Spleen (tissue), 13 donors: ENCODE measurements at places on chromosomes 4 and X.

GRCh38 chr4:1910643-1911042 lies 39.5 kb downstream of the NSD2 start:
- no peak for DNase-seq

DNA sequence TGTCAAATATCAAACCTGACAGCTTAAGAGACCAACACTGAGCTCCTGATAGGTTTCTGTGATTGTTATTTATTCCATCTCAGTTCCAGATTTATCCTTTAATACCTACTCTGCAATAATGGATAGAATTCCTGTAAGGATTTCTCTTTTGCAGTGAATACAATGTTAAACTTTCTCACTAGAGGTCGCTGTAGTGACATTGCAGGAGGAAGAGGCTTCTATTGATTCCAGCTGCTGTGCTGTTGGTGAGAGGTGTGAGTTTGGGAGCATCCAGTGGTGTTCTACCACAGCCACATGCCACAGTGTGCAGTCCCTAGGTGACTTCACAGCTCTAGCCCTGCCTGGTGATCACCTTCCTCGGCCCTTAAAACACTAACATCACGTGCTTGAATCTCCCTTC lies 34.6 kb upstream of the DCAF8L2 start:
- no peak for DNase-seq

DNA sequence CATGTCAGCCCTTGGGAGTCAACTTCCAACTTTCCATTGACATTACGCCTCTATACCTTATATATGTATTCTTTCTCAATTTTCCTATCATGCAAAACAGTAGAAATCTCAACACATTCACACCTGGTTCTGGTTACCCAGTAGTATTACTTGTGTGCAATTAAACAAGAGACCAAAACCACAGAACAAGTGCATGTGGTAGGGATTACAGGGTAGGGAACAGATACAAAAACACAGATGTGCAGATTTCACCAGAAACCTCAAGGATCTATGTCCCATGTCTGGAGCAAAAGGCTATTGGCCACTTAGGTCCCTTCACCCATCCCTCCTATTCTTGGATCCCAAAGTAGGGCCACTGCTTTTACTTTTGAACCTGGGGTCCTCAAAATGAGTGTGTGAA lies 143.6 kb upstream of the ZCCHC13 start:
- no peak for DNase-seq

DNA sequence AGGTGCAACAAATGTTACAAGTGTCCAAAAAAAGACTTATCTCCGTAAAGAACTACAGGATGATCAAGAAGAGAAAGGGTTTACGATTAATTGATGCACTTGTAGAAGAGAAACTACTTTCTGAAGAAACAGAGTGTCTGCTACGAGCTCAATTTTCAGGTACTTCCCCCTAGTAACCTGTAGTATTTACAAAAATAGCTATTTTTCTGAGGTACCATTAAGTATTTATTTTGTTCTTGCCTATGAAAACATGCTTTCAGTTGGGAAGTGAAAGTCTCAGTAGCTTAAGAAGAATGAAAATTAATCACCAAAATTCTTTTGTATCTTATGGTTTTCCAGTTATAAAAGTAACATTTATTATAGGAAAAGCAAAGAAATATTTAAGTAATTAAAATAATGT lies 5.9 kb downstream of the THAP9 start:
- no peak for DNase-seq

- no peak for DNase-seq
These were observed 55.2 kb upstream of the GIMD1 start for GRCh38 chr4:106423791-106424190.

- DNase-seq = no peak
These were observed 17.6 kb downstream of the HS6ST2 start for GRCh38 chrX:132940727-132941327.

DNA sequence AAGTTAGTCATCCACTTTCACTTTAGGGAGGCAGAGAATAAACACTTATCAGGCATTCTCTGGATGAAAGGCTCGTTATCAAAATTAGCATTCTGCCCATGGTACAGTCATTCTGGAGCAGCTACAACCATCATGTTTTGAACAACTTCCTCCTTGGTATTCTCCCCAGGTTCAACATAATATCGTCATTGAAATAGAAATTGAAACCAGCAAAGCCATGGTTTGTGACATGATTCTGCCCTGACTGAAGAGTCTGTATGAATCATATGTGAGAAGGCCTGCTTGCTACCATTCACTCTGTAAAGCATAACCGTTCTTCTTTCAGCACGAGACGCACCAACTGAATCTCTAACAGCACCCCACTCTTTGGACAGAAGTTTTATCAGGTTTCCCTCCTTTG lies 127.5 kb upstream of the RADX start:
- DNase-seq = no peak

DNA sequence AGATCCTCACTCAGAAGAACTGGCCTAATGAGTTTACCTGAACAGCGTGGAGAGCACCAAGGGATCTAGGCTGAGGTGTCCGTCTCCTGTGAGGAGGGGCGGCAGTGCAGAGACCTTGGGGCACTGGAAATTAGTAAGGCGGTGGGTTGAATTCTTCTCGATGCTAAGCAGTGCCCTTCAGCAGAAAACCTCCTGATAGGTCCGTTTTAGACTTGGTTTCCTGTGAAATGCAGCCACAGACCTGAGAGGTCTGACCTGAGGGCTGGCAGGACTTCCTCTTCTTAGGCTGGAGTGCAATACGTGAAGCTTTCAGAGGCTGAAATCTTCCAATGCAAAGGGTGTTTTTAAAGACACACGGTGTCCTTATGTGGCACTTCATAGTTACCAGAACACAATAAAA lies at the start of gene CLNK:
CLNK (minus strand) TSS at position 138 of the 400 bp plus-strand sequence. CDS start 16,899 bp downstream, outside the sequence.
- DNase-seq = no peak

DNA sequence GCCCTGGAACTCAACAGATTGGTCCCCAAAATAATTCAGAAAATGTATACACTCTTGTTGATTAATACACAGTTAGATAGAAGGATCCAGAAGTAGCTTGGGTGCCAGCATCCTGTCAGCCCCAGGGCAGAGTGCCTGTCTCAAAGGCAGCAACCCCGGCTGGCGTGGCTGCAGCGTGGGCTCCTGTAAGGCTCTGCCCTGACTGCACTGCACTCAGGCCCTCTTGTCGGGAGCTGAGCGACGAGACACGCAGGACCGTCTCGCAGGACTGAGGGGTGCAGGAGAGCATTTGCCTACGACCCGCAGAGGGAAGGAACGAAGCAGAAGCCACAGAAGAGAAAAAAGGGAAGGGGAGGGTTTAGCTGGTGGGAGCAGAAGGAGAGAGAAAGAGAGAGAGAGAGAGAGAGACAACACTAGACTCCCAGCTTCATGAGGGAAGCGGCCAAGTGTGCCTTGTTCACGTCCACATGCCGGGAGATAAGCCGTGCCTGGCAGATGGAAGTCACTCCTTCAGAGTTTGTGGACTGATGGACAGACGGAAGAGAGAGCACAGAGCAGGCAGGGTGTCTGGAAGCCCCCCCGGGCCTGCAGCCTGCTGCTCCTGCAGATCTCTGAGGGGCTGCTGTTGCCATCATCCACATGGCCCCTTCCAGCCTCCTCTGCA lies 38.7 kb upstream of the HELT start:
- DNase-seq = no peak
